ENCODE measurements at places on chromosomes 5 and 9.

DNA sequence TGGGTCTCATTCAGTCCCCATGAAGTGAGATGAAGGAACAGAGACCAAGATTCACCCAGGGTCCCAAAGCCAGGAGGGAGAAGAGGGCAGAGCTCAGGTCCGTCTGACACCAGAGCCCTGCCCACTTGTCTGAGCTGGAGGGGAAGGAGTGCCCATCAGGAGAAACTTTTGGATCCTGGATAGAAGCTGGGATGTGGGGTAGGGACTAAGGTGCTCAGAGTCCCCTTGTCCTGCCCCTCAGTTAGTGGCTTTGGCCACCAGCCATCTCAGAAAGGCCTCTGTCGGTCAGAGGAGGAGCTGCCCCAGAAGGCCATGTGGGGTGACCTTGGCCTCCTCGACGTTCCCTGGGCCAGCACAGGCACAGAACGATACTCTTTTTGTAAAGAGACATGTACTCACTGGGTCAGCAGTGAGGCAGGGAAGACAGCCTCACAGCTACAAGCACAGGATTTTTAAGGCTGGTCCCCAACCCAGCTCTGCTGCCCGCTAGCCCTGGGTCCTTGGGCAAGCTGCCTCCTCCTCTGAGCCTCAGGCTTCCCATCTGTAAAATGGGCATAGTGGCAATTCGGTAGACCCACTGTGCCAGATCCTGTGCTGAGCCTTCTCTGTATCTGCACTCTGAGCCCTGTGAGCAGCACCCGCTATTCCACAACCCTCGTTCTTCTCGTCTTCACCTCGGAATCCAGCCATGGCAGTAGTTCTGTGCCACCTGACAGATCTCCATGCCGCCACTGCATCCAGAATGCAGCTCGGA, 49.4 kb downstream of the C9orf50 start:
- DNase-seq: no peak

DNA sequence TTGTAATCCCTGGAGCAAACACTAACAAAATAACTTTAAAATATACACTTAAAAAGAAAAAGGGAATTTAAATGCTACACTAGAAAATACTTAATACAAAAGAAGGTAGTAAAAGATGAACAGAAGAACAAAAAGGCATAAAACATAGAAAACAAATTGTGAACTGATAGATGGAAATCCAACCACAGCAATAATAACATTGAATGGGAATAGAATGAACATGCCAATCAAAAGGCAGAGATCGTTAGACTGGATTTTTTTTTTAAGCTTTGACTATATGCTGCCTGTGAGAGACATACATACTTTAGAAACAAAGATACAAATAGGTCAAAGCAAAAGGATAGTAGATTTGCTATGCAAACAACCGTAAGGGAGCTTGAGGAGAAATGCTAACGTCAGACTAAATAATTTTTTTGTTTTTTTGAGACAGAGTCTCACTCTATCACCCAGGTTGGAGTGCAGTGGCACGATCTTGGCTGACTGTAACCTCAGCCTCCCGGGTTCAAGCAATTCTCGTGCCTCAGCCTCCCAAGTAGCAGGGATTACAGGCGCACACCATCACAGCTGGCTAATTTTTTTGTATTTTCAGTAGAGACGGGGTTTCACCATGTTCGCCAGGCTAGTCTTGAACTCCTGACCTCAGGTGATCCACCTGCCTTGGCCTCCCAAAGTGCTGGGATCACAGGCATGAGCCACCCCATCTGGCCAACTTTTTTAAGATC, 6.5 kb downstream of the ABO start:
- no peak for DNase-seq

- DNase-seq: no peak
These were observed 395.2 kb downstream of the KIAA0825 start for GRCh38 chr5:94223235-94223634.

GRCh38 chr5:64612344-64612961, 77.8 kb upstream of the SHISAL2B start:
- DNase-seq: no peak

DNA sequence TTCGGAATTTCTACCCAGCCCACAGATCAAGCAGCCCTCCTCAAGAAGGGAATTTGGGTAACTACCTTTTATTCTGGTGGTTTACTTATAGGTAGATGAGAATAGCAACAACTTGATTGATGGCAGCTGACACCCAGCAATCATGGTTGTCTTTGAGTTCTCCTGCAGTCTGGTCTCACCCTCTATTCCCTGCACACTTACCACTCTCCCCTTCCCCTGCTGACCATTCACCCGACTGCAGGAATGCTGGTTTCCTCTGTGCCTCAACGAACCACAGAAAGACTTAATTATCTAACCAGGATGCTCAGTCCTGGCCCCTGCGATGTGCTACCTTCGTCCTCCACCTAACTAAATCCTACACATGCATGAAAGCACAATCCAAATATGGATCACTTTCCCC, 243.0 kb downstream of the RFK start:
- no peak for DNase-seq

DNA sequence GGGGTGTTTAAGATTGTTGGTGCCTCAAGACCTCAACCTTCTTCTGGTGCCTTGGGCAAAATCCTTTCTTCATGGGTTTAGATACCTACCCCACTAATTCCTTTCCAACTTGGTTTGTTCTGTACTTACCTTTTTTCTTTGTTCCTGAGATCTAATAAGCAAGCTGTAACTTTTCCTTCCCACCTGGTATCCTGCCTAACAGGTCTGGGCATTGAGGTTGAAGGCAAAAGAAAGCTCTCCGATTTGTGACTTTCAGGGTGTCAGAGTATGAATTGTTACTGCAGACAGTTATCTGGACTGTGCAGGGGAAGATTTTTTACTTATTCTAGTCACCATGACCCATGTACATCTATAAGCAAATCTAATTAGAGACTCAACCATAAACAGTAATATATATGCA, 162.6 kb upstream of the DMRT1 start:
- no peak for DNase-seq

DNA sequence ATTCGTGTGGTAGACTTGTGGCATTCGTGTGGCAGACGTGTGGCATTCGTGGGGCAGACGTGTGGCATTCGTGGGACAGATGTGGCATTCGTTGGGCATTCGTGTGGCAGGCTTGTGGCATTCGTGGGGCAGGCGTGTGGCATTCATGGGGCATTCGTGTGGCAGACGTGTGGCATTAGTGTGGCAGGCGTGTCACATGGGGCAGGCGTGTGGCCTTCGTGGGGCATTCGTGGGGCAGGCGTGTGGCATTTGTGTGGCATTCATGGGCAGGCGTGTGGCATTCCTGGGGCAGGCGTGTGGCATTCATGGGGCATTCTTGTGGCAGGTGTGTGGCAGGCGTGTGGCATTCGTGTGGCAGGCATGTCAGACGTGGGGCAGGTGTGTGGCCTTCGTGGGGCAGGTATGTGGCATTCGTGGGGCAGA, 106.0 kb downstream of the EHMT1 start:
- no peak for DNase-seq

DNA sequence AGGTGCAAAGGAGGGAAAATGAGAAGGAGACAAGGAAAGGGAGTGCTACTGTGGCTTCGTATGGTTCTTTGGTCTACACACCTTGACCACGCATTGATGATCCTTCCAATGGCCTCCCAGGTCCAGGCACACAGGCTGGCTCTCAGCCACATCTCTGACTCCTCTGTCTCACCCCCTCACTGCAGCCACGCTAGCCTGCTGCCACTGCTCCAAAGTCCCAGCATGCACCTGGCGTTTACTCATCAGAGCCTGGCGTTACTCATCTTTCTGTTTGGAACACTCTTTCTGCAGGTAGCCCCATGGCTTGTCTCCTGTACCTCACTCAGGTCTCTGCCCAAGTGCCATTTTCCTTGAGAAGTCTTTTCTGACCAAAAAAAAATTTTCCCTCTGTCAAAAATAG, 195.5 kb downstream of the SNCAIP start:
- no peak for DNase-seq

DNA sequence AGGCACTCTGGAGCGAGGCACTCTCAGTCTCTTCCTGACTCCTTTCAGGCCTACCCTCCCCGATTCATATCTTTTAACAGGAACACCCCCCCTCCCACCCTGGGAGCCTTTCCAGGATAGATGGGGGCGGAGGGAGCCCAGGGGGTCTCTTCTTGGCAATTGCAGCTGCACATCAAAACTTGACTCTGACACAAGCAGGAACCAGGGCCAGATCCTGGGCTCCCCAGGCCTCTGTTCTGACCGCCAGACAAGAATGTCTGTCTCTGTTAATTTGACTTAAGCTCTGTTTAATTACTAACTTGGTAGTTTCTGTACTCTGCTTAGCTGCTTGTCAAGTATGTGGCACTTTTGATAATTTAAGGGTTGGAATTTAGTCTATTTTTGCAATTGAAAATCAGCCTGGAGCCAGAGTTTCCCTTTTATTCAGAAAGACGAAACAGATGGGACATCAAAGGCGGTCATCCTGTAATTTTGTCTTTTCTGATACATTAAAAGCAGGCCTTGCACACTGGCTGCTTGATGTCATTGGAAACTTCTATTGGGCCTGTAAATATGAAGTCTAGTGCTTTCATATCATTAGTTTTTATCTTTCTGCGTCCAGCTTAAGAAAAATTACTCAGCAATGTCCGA, 43.3 kb downstream of the ACTL7B start:
- DNase-seq: no peak

All from activated CD8-positive, alpha-beta memory T cell treated with anti-CD3 and anti-CD28 coated beads for 48 hours (primary cell).